ENCODE measurements at places on chromosomes 13 and 19.
A peak's percentile ranks its signal among the peaks of the same experiment; 100 is the strongest.

DNA sequence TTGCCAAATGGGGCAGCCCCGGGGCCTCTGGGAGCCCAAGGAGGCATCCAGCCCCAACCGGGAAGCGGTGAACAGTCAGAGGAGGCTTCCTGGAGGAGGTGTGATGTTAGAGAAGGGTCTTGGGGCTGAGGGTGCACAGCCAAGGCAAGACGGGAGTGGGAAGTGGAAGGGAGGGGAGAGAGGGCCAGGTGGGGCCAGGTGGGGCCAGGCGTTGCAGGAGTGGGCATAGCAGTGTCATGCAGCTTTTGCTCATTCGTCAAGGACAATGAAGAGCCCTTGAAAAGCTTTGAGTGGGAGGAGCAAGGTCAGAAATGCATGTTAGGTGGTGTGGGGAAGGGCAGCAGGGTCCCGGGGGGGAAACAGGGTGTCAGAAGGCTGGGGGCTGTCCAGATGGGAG lies 1.8 kb downstream of the FBN3 start:
- no peak for DNase-seq

- no peak for DNase-seq
Measured at GRCh38 chr13:39530916-39531315, 72.1 kb downstream of the LHFPL6 start.

DNA sequence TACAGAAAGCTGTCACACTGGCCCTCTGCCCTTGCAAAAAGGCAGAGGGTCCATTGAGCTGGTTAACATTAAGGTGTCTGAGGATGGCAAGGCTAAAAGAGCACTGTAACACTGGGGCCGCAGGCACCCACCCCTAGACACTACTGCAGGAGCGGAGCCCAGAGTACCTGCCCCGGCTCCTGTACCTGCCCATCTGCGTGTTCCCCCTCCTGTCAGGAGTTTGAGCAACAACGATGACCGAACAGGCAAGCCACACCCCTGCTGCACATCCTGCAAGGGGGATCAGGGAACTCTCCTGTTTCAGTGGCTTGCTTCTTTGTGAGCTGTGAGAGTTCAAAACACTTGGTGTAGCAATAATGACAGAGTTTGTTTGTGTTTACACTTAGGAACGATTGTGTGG lies 117.4 kb upstream of the STARD13 start:
- no peak for DNase-seq

- no peak for DNase-seq
Measured at GRCh38 chr13:22270881-22271280, 600.0 kb downstream of the FGF9 start.

- DNase-seq: no peak
Measured at GRCh38 chr13:60044321-60044720, 119.4 kb downstream of the DIAPH3 start.

GRCh38 chr13:91399189-91400062 lies 1.0 kb downstream of the GPC5 start:
- DNase-seq: no peak

DNA sequence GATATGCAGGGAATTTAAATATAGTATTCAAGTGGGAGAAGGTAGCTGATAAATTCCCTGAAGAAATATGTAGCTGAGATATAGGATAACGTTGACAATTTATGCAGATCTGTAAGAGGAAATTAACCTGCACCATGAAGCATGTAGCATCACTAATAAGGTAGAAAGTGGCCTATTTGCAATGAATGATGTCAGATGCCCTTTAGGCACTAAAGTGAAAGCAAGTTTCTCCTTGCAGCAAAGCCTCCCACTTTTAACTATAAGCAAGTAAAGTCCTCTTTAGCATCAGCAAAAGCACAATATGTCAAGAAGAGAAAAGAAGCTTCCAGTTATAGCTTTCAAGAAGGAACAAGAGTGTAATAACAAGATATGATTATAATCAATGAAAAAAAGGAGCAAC lies 102.5 kb upstream of the SLITRK1 start:
- no peak for DNase-seq

DNA sequence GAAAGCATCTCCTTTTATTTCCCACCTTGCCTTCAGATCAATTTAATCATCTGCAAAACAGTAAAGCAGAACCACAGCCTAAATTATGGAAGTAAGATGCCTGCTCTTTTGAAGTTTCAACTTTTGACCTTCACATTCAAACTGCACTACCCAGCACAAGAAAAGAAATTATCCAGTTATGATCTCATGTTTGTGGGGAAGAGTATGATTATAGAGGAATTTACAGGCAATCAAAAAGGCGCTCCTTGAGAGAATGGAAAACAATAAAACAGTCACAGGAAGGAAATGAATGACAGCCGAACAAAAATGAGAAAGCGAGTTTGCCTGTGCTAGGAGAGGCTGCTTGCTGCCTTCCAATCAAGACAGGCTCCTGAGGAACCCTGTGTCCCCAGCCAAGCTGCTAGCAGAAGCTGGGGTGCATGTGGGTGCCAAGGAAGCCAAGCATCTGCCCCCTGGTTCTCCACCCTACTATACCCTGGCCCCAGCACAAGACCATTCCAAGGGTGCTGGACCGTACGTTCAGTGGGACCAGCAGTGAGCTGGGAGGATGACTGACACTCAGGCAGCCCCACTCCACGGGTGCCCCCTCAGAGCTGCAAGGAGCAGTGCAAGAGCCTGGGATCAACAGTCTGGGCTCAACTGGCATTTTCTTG lies 47.8 kb downstream of the PEPD start:
- no peak for DNase-seq

- DNase-seq: no peak
Measured at GRCh38 chr13:110575322-110576069, 14.0 kb upstream of the RAB20 start.

- DNase-seq: no peak
Measured at GRCh38 chr19:410243-410781, 1.4 kb upstream of the C2CD4C start.

DNA sequence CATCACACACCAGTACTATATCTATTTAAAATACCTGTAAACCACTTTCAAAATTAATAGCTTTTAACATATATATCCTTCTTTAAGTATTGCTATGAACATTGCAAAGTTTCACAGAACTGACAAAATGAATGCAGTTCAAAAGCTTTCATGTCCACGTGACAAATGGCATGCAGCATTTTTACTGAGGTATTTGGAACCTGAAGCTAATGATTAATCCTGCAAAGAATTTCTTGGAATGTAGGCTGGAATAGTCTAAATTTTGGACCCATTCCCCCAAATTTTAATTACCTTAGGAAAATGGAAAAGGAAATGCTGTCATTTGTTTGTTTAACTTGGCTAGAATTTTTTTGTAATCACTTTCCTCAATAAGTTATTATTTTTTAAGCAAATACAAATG lies 423.8 kb upstream of the GPC6 start:
- DNase-seq: no peak

- no peak for DNase-seq
Measured at GRCh38 chr13:50779443-50780200, 63.9 kb downstream of the DLEU7 start.

DNA sequence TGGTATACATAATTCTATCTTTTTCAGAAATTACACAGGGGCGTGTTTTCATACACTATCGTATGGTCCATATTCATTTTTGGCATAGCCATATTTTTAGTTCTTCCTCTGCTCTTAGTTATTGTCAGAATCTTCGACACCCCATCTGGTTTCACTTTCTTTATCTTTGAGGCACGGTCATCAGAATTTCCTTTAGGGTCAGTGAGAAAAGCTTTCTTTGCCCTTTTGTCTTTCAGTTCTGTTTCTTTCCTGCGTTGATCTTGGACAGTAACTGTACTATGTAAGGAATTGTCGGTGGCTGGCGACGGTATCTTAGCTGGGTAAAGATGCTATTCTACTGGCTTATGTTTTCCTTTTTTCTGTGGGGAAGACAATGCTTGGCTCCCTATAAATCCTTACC lies 10.6 kb upstream of the KIR2DL4 start:
- DNase-seq: no peak

- DNase-seq: no peak
Measured at GRCh38 chr19:16569609-16570320, 2.5 kb downstream of the SLC35E1 start.

DNA sequence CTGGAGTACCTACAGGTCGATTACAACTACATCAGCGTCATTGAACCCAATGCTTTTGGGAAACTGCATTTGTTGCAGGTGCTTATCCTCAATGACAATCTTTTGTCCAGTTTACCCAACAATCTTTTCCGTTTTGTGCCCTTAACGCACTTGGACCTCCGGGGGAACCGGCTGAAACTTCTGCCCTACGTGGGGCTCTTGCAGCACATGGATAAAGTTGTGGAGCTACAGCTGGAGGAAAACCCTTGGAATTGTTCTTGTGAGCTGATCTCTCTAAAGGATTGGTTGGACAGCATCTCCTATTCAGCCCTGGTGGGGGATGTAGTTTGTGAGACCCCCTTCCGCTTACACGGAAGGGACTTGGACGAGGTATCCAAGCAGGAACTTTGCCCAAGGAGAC lies 4.7 kb downstream of the SLITRK5 start:
- no peak for DNase-seq

DNA sequence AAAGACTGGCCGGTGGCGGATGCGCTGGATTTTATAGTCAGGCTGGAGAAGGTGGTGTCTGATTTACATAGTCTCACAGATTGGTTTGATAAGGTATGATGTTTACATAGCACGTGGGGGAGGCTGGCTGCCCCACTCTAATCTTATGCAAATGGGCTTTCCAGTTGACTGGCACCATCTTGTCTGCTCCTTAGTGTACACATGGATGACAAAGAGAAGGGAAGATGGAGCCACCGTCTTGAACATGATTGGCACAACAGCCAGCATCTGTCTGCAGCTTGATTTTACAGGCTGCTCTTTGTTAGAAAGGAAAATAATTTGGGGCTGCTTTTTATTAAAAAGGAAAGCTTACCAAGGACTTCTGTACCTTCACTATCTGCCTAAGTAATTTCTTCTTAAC lies 265.2 kb upstream of the MAB21L1 start:
- no peak for DNase-seq

DNA sequence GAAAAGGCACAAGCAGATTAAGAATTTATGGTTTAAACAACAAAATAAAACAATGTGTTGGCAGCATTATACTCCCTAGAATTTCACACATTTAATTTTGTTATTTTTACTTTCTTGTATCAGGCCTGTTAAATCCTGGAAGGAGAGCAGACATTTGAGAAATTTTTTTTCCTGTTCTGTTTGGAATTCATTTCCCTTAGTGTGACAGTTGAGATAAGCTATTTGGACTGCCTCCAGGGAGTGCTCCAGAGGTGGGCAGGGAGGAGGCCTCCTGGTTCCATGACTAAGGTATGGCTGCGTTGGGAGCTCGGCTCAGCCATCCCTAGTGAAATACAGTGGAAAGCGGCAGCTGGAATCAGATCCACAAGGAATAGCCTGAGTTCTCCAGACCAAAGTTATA lies 185.7 kb downstream of the KCNRG start:
- DNase-seq: no peak

GRCh38 chr13:26050568-26051230 lies 1.1 kb downstream of the SHISA2 start:
- peak; percentile 22 for DNase-seq

DNA sequence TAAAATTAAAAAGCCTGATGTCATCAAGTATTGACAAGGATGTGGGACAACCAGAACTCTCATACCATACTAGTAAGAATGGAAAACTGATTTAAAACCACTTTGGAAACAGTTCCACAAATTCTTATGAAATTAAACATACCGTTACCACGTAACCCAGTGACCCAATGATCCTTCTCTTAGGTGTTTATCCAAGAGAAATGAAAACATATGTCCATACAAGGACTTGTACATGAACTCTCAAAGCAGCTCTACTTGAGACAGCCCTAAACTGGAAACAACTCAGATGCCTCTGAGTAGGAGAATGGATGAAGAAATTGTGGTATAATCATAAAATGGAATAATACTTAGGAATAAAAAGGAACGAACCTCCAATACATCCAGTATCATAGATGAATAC lies 27.6 kb downstream of the SLC6A16 start:
- DNase-seq: no peak

- DNase-seq: no peak
Measured at GRCh38 chr13:88074794-88075510, 403.8 kb downstream of the SLITRK5 start.

DNA sequence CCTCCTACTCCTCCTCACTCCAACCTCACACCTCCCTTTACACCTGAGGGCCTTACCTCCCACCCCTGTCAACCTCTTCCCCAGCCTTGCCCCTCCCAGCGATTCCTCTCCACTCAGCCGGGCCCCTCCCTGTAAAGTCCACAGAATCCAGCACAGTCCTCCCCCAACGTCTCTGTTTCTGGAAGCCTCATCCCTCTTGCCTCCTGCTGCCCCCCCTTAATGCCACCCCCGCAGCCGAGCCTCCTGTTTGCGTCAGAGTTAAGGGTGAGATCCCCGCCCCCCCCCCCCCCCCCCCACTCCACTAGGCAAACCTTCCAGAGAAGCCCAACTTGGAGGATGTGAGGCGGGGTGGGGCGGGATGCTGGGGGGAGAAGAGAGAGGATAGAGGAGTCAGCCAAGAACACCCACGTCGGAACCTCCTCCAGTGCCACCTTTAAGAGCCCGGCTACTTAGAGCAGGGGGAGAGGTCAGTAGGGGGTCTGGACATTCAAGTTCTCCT lies 2.1 kb downstream of the UNC13A start:
- no peak for DNase-seq

DNA sequence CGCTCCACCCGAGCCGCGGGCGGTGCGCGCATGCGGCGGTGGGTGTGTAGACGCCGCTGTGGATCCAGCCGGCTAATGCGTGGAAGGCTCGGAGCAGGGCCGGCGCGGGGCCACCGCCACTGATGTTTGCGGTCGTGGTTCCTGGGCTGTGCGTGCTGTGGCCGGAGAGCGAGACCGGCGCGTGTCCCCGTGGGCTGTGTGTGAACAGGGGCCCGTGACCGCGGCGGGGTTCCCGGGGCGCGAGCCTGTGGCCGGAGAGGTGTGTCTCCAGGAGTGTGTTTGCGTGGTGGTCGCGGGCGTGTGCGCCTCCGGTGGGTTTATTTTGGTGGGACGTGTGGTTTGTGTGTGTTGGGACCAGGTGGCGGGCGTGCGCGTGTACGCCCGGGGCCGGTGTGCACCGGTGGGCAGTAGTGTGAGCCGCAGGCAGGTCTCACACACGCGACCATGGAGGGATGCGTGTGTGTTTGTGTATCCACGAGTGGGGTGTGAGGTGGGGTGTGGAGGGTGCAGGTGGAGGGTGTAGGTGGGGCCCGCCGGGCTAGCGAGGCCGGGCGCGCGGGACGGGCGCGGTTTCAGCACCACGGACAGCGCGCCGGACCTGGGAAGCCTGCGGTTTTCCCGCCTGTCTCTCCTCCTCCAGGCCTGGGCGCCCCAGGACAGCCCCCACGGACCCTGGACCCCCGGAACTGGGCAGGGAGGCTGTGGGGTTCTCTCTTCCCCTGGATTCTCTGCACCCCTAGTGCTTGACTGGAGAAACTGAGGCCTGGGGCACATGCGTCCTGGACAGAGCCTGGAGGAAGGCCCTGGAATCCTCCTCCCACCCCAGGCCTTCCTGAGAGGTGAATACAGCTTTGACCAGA lies 1.6 kb downstream of the HCN2 start:
- no peak for DNase-seq

- DNase-seq: no peak
Measured at GRCh38 chr13:23321535-23322241, 111.8 kb downstream of the SACS start.

- DNase-seq: peak; percentile 59
Measured at GRCh38 chr19:7348587-7349230, at the start of gene ARHGEF18. ARHGEF18 (plus strand) TSS chr19:7348937; CDS start chr19:7362891, 13,954 bp downstream.

Measured in stimulated activated CD4-positive, alpha-beta T cell treated with anti-CD3 and anti-CD28 coated beads, Interleukin-2, amount 100 ng/mL, for 24 hours (primary cell).